GM19239 (cell line): ENCODE measurements at places on chromosomes 1 and 21.
A peak's percentile ranks its signal among the peaks of the same experiment; 100 is the strongest.

GRCh38 chr1:67652800-67653199 is 32.2 kb upstream of the GADD45A start:
- DNase-seq, result no peak

GRCh38 chr21:32534113-32534512 is 51.2 kb downstream of the TCP10L start:
- DNase-seq, result no peak

DNA sequence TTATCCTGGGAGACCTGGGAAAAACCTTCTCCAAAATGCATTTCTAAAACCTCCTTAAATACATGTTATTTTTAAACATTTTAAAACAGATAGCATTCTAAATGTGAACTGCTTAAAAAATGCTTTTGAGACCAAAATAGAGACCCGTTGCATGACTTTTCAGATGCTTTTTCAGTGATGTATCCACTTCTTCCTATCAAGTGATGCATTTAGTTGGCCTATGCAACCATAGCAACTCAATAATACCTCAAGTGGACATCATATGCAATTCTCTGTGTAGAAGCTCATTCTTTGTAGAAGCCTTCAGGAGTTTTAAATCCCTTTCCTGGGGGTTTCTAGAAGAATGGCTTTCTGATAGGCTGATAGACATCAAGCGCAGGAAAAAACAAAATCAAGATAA is 94.5 kb upstream of the RAVER2 start:
- DNase-seq, result no peak

GRCh38 chr21:34845521-34846451 is 177.0 kb downstream of the CLIC6 start:
- peak; percentile 50 for DNase-seq

DNA sequence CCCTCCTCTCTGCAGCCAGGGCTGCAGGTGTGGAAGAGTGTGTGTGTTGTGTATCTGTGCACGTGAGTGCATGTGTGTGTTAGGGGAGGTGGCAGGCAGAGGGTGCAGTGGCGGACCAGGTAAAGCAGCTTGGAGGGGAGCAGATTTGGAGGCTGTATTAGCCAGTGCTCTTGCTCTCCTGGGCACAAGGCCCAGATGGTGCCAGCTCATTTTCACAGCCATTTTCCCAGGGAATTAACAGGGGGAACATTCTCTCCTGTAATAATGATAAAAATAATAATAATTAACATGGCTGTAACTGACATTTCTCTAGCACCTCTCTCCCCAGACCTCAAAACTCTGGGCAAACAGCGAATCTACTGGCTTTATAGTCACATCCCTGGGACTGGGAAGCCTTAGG is 43.6 kb downstream of the LRRN2 start:
- no peak for DNase-seq

GRCh38 chr1:88649932-88650331 is 34.1 kb upstream of the PKN2 start:
- DNase-seq, result no peak

GRCh38 chr1:183379951-183380350 is 38.2 kb downstream of the NMNAT2 start:
- no peak for DNase-seq

DNA sequence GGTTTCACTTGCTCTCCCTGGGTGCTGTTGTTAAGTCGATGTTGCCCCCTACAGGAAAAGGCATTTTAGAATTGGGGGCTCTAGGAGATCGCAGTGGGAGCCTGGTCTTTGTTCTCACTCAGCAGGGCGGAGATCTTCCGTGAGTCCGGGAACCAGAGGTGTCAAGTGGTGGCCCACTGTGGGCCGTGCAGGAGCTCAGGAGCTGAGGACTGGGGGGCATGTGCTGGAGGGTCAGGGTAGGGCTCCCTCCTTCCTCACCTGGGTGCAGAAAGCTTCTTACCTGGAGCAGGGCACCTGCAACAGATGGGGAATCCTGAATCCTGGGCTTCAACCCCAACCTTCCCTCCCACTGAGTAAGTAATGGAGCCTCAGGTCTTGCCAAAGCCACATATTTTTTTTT is 392.7 kb downstream of the NPHP4 start:
- DNase-seq, result no peak

GRCh38 chr21:46457801-46458314 is 833 bp upstream of the DIP2A start:
- no peak for DNase-seq

DNA sequence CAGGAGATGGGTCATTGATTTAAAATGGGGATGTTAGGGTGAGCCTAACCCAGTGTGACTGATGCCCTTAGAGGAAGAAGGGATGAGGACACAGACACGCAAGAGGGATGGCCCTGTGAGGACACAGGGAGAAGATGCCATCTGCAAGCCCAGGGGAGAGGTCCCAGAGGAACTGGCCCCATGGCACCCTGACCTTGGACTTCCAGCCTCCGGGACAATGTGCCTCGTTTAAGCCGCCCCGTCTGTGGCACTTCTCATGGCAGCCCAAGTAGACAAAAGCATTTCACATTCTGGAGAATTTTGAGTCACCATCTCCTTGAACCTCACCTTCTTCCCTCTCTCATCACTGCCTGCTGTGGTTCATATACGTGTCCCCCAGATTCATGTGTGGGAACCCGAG is 20.1 kb upstream of the PCBP3 start:
- DNase-seq, result no peak

DNA sequence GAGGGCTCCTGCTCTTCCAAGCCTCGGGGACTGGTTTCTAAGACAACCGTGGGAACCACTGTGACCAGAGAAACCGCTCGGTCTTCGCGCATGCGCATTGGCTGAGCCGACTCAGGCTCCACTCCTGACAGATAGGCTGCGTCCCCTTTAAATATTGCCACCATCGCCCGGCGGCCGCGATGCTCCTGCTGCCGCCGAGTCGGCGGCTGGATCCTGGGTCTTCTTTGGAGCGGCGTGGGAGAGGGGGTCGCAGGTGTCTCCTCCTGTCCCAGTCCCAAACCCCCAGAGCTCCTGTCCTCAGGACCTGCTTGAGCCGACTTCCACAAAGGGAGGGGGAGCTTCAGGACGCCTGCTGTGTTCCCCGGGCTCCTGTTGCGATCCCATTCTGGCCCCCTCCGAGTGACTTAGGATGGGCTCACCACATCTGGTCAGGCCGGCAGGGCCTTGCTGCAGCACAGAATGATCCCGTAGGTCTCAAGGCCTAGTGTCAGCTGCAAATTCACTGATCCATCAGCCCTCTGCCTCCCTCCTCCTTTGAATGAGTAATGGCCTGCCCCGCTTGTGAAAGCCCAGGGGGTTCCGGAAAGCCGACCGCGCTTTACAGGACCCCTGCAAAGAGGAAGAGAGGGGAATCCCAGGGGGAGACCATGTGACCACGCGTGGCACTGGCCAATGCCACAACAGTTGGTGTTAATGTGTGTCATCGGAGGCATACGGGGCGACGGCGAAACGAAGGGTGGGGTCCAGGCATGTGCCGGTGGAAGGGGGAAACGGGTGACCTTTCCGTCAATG is 683.2 kb upstream of the TPTE start:
- DNase-seq, result no peak

- no peak for DNase-seq
Observed at GRCh38 chr1:23576338-23577055, 17.2 kb upstream of the ID3 start.
